Hair follicular keratinocyte (primary cell): ENCODE measurements at places on chromosomes 11 and 22. TPM values are rescaled to one million over a fixed set of nuclear protein-coding genes. Genes with fewer than 3 reads are reported as not detected.

C11orf65 gene
- total RNA-seq = 0.23 and 1.1 TPM in 2 replicates

PKDREJ gene
- under 0.01 TPM in 1 of 2 replicates, not detected in the other for total RNA-seq

NXPE4 gene
- total RNA-seq = not detected in 2 replicates

PITPNM1 gene
- total RNA-seq = 28.0 and 39.4 TPM in 2 replicates

MUC2 gene
- not detected in 2 replicates for total RNA-seq

CRYBB2 gene
- total RNA-seq = not detected in 2 replicates

GSTT4 gene
- not detected in 2 replicates for total RNA-seq

DKK3 gene
- 275 and 315 TPM in 2 replicates for total RNA-seq

NDUFC2 gene
- total RNA-seq = 116 and 129 TPM in 2 replicates

TRIM66 gene
- 1.2 and 1.3 TPM in 2 replicates for total RNA-seq

OR4A16 gene
- total RNA-seq = not detected in 2 replicates

SART1 gene
- total RNA-seq = 28.7 and 32.7 TPM in 2 replicates

SOX10 gene
- total RNA-seq = not detected in 2 replicates

SHANK2 gene
- 0.80 and 7.3 TPM in 2 replicates for total RNA-seq

MARK2 gene
- total RNA-seq = 31.7 and 33.3 TPM in 2 replicates

TSPAN32 gene
- not detected in 2 replicates for total RNA-seq

FXYD6 gene
- 0.08 TPM in 1 of 2 replicates, not detected in the other for total RNA-seq

YPEL1 gene
- 0.08 TPM in 1 of 2 replicates, not detected in the other for total RNA-seq

HSCB gene
- 15.0 and 27.7 TPM in 2 replicates for total RNA-seq

KCNJ5 gene
- 1.1 and 12.3 TPM in 2 replicates for total RNA-seq

OR5P2 gene
- total RNA-seq = not detected in 2 replicates

RIMBP3B gene
- not detected in 2 replicates for total RNA-seq

SMDT1 gene
- 3.0 and 5.1 TPM in 2 replicates for total RNA-seq

SLC5A12 gene
- total RNA-seq = not detected in 2 replicates

TMEM191C gene
- 0.08 and 0.47 TPM in 2 replicates for total RNA-seq

LDLRAD3 gene
- 7.1 and 8.4 TPM in 2 replicates for total RNA-seq

ISX gene
- total RNA-seq = not detected in 2 replicates

DGAT2 gene
- 2.3 and 2.4 TPM in 2 replicates for total RNA-seq

LRRC74B gene
- not detected in 2 replicates for total RNA-seq

COMMD9 gene
- 21.7 and 34.2 TPM in 2 replicates for total RNA-seq

LSP1 gene
- total RNA-seq = 0.19 TPM in 1 of 2 replicates, not detected in the other

RASD2 gene
- total RNA-seq = under 0.01 and 0.46 TPM in 2 replicates

GGT5 gene
- total RNA-seq = 0.30 TPM in 1 of 2 replicates, not detected in the other

SNRPD3 gene
- total RNA-seq = 147 and 238 TPM in 2 replicates

IRAG1 gene
- total RNA-seq = under 0.01 and 0.11 TPM in 2 replicates

GALNT18 gene
- total RNA-seq = 35.5 and 38.8 TPM in 2 replicates

KDM4E gene
- total RNA-seq = not detected in 2 replicates

DERL3 gene
- 1.4 and 5.6 TPM in 2 replicates for total RNA-seq

GGTLC2 gene
- not detected in 2 replicates for total RNA-seq

MLC1 gene
- total RNA-seq = not detected in 2 replicates

OR56A1 gene
- total RNA-seq = not detected in 2 replicates

CBLIF gene
- not detected in 2 replicates for total RNA-seq
